Activated T-cell treated with anti-CD3 and anti-CD28 coated beads for 48 hours (primary cell): ENCODE measurements at places on chromosomes 3 and 15.

- DNase-seq = no peak
These were observed 41.4 kb downstream of the MUC20 start for GRCh38 chr3:195762249-195762585.

DNA sequence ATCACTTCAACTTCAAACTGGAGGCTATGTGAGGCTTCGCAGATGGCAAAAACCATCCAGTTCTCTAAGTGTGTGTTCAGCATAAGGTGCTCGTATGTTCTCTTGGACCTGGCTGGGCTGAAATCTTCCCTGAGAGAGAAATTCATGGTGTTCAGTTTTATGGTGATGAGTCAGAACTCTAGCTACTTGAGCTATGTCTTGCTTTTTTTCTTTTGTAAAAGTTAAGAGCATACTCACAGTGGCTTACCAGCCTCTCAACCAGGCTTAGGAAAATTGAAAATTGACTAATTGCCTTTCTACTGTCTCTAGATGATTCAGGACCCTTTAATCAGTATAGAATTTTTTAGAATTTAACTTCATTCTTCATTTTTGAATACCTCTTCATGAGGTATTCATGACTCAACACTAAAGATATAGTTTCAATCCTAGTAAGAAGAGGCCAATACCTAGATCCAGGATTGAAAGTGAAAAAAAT, 617.5 kb downstream of the TBL1XR1 start:
- no peak for DNase-seq

DNA sequence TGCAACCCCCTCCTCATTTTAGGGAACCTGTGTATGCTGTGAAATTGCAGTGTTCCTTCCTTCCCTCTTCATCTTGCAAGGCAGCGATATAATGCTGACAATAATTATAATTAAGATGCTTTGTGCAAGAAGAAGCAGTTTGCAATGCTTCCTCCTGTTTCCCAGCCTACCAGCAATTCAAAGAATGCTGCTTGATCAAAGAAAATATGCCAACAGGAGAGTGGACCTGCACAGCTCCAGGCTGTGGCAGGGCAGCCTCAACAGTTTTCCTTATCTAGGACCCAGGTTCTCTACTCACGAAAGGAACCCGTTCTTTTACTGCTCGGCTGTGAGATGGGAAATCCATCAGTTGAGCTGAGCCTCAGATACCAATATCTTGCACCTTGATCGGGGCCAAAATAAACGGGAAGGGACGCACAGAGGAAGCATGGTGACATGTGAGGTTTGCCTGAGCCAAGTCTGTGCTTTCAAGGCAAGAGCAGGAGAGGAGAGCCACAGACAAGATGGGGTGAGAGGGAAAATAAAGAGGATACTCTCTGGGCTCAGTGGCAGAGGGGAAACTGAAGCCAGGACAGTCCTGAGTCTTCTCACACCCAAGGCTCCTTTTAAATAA, 22.6 kb upstream of the LRTM1 start:
- no peak for DNase-seq

DNA sequence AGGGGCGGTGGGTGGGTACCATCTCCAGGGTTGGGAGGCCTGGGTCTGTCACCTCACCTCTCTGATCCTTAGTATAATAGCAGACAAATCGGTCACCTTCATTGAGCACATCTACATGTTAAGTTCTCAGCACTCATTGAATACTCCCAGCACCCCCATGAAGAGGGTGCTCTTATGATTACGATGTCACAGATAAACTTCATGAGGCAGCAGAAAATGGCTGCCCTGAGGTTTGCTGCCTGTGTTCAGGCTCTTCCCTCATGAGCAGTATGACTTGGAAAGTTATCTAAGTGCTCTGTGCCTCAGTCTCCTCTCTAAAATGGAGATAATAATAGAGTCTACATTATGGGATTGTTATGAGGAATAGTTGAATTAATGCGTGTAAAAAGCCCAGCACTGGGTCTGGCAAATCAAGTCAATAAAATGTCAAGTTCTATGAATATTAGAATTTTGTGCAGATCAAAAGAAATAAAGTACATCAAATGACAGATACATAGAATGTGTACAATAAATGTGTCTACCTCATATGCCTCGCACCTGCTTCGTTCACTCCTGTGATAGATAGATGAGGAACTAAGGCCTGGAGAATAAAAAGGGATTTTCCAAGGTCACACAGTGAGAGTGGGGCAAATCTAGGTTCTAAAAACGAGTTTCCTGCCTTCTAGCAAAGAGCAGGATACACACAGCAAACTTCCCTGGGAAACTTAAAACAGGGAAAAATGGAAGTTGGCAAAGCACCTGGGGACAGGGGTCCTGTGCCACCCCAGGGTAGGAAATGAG, 142.2 kb upstream of the MRPS22 start:
- DNase-seq = no peak

DNA sequence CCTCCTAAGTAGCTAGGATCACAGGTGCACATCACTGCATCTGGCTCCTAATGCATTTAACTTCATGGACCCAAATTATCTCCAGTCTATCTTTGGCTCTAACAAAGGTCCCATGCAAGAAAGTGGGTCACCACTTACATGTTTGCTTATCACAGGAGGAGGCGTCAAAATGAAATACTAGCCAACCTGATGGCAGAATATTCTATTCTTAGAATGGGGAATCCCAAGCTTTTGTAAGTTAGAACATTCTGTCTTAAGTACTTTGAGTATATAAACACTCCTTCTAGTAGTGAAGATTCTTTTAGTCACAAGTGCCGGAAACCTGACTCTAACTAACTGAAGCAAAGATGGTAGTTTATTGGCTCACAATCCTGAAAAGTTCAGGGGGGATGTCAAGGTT, 72.0 kb upstream of the ADAMTS9 start:
- DNase-seq = no peak

DNA sequence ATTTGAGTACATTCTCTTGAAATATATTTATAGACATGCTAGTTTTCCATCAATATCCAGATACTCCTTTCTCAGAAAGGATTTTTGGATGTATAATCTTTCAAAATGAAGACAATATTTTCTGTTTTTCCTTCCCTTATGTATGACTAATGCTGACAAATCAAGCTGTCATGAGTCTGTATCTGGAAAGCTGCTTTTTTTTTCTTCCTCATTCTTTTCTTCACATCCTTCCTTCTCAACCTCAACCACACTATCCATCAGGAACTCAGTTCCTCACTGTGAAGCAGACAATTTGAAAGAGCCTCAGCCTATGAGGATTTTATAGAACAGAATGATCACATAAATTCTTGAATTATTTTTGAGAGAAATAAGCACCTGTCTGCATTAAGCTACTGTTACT, 335.9 kb upstream of the EPHA6 start:
- DNase-seq = no peak
